IMR-90 (cell line): ENCODE measurements at places on chromosomes 11 and 22.
A peak's percentile ranks its signal among the peaks of the same experiment; 100 is the strongest.

GRCh38 chr22:45934659-45935341 lies 42.2 kb downstream of the WNT7B start:
- peak; percentile 91 for DNase-seq

GRCh38 chr11:38612701-38613100 lies 2014.7 kb upstream of the RAG2 start:
- DNase-seq, result no peak

GRCh38 chr22:45335021-45335818 lies 25.5 kb downstream of the FAM118A start:
- no peak for DNase-seq

DNA sequence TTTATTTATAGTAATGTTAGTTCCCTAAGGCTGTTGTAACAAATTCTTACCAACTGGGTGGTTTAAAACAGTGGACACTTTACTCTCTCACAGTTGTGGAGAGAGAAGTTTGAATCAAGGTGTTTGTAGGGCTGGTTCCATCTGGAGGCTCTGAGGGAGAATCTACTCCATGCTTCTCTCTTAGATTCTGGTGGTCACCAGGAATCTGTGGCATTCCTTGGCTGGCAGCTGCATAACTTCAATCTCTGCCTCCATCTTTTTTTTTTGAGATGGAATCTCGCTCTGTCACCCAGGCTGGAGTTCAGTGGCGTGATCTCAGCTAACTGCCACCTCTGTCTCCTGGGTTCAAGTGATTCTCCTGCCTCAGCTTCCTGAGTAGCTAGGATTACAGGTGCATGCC lies 46.3 kb downstream of the LDLRAD3 start:
- no peak for DNase-seq

DNA sequence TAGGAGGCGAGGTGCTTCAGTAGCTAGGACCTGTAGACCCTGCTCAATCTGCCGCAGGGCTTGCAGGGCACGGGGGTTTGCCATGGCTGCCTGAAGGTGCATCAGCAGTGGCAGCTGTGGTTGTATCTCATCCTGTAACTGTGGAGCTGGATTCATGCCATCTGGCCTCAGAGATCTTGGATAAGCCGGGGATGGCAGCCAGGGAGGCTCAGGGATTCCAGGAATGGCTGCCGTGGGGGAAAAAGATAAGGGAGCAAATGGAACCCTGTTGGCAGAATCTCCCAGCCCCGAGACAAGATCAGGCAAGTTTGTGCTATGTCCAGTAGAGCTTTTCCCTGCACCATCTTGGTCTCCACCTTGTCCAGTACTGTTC lies 1.8 kb downstream of the UBQLN3 start:
- DNase-seq, result no peak
